Adrenal gland (tissue), 19 donors: ENCODE measurements at places on chromosomes 6 and 20. TPM values are rescaled to one million over a fixed set of nuclear protein-coding genes. Genes with fewer than 3 reads are reported as not detected.

- no peak overlapping the region for H3K27ac ChIP-seq
- H3K4me1 ChIP-seq: no peaks in the 10 kb centered on the region
- H3K36me3 ChIP-seq: no peaks in the 10 kb centered on the region
- no peaks in the 10 kb centered on the region for H3K27me3 ChIP-seq
Observed at GRCh38 chr6:105757512-105758200, 328.5 kb upstream of the PRDM1 start.

Gene SLC4A11
- total RNA-seq: 16.2 TPM

Gene CAGE1
- total RNA-seq: not detected

Gene ME1
- 59.5 TPM for total RNA-seq

Gene PRICKLE4
- total RNA-seq: 7.1 TPM

Gene DPPA5
- not detected for total RNA-seq

Gene ID4
- 5.9 TPM for total RNA-seq

Gene GRM1
- total RNA-seq: under 0.01 TPM

Gene BPIFA1
- not detected for total RNA-seq
